EL (cell line): ENCODE measurements at places on chromosomes 2 and 18.
A peak's percentile ranks its signal among the peaks of the same experiment; 100 is the strongest.

DNA sequence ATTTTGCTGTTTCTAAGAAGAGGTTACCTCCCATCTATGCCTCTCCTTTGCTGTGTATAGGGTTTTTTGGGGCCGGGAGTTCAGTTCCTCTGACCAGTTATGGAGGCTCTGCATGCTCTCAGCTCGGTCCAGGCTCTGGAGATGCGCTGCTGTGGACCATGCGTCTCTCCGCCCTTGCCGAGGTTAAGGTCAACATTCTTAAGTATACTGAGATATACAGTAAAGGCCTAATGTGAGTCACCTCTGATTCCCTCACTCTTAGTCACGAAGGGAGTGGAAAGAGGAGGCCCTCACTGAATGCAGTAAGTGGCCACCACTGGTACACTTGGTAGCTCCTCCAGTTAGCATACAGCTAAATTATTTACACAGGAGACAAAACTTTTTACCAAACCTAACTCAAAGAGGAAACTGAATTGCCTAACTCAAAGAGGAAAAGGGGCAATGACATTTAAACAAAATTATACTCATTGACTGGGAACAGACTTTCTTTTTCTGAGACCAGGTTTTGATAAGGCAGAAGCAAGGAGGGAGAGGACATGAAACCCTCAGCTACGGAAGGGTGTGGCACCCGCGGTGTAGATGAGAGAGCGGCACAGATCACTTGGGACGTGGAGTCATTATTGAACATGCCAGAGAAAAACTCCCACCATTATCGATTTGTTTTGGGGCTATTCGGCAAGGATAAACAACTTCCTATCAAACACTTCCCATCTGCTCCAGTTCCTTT lies 98.7 kb downstream of the COPS8 start:
- peak; percentile 95 for DNase-seq

DNA sequence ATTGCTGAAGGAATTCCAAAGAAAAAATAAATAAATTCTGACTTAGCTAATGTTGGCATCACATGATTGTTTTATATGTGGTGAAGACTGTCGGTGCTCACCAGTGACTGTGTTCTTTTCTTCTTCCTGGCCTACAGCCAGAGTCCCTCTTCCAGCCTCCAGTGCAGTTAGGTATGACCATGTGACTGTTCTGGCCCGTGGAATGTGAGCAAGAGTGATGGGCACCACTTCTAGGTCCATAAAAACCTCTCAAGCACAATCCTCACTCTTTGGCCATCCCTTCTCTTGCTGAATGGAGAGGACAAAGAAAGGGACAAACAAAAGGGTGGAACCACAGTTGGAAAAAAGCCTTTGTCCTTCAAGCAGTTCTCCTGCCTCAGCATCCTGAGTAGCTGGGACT lies 39.0 kb upstream of the BMPR2 start:
- peak; percentile 13 for DNase-seq

DNA sequence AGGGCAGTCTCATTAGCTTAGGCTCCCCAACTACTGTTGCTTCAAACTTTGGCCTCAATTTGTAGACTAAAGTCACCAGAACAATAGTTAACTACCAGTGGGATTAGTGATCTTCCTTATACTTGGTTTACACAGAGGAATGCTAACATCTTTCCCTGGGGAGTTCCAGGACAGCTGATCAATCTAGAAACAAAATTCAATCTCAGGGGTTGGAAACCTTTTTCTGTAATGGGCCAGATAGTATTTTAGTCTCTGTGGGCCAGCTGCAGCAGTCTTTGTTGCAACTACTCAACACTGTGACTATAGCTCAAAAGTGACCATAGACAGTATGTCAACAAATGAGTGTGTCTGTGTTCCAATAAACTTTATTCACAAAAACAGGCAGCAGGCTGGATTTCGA lies 85.7 kb downstream of the METTL8 start:
- no peak for DNase-seq

DNA sequence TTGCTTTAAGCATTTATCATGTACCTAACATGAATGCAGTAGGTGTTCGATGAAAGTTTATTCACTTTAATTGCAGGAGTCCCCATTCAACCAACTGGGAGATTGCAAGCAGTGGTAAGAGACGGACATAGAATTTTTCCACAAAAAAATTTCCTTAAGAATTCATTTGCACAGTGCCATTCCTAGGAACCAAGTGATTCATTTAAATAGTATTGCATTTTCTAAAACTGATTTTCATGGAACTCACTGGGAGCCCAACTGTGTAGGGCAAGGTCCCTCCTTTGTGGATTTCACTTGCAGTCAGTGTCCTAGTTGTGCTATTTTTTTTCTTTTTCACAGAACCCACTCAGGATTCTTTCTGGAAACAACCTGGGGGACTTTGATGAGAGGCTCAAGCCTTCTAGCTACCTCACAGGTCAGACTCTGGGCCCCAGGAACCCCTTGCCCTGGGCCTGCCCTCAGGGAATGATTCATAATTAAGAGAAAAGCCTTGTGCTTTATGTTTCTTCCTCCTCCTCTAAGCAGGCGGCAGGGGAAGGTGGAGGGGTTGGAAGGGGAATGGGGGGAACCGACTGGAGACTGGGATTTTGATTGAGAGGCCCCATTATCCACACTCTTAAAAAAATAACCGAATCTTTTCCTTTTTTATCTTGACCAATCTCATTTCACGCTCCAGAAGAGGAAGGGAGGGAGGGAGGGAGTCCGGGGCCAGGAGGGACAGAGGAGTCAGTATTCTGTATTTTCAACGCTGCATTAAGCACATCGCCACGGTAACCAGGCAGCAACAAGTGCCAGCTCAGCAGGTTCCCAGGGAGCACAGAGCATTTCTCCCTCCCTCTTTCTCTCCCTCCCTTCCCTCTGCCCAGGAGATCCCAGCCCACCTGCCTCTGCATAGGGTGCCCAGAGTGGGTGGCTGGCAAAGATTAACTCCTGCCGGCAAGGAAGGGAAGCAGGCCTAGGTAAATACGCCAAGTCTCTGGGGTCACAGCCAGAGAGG lies 51.8 kb downstream of the PSD4 start:
- no peak for DNase-seq
